ENCODE measurements at places on chromosomes 11 and 22.

GRCh38 chr22:23196165-23196564, 15.9 kb downstream of the BCR start:
- DNase-seq: no peak

- DNase-seq: no peak
Measured at GRCh38 chr11:67463680-67464410, 5.2 kb downstream of the TMEM134 start.

DNA sequence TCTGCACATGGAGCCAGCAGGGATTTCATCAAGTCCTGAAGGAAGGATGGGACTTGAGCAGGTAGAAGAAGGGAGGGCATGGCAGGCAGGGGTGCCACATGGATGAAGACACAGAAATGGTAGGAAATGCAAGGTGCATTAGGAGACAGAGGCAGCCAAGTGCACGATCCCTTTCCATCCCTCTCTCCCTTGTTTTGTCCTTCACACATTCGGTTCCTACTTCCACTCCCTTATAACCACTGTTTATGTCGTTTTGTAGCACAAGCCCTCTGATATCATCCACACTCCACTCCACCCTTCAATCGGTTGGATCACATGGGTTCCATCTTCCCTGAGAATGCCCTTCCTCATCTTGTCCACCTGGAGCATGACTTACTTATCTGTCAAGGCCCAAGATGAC, 35.2 kb downstream of the IFT27 start:
- DNase-seq: no peak

- DNase-seq: peak; percentile 17
Measured at GRCh38 chr22:19478045-19478900, 720 bp downstream of the UFD1 start.

GRCh38 chr11:643366-643765, 6.3 kb downstream of the DRD4 start:
- no peak for DNase-seq

GRCh38 chr22:44159221-44159620, 21.5 kb upstream of the PARVG start:
- no peak for DNase-seq

DNA sequence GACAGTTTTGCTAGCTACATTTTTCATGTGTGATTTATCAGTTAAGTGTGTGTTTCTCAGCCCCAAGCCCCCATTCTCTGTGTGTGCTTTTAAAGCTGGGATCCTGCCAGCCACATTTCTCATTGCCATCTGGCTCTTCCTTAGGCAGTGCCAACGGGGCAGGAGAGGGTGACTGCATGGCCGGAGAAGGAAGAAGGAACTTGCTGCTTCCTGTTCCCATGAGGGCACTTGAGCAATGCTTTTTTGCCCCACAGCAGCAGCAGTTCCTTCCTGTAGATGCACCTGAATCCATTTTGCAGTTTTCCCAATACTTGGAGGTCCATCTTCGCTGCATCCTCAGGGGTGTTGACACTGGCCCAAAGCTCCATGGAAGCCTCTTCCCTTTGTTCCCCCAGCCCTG, 37.5 kb downstream of the TNRC6B start:
- DNase-seq: no peak

DNA sequence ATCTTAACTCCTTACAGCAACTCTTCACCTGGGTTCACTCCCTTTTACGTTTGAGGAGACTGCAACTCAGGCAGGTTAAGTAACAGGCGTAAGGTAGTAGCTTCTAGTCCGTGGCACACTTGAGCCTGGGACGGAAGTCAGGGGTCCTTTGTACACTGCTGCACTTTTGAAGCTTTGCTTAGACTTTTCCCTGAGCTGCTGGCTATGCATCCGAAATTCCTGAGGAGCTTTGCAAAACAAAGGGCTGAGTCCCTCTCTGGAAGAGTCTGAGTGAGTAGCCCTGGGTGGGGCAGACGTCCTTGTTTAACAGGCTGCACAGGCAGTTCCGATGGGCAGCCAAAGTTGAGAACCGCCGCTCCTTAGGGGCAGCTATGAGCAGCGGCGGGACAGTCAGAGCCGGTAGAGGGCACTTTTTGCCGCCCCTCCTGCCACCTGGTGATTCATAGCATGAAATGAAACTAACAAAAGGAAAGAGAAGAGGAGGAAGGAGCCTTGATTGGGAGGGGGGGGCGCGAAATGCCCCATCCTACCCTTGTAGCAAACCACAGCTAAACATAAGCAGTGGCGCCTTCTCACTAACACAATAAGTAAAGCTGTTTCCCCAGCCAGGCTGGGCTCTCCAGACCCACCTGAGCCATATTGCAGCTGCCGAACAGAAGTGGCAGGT, 1.4 kb downstream of the TMEM109 start:
- DNase-seq: peak; percentile 75

DNA sequence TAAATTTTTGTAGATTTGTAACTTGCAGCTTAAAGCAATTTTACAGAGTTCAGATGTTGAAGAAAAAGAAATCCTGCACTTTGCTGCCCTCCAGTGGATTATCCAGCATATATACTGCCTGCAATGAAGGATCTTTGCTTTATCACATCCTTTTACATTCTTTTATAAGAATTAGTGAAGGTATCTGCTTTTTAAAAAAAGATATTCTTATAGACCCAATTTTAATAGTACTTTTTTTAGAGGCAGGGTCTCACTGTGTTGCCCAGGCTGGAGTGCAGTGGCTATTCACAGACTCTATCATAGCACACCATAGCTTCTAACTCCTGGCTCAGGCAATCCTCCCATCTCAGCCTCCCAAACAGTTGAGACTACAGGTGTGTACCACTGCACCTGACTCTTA, 60.7 kb downstream of the TTC17 start:
- DNase-seq: no peak

All from stimulated activated naive CD8-positive, alpha-beta T cell treated with anti-CD3 and anti-CD28 coated beads, Interleukin-15, amount 100 ng/mL, for 72 hours (primary cell).